ENCODE measurements at places on chromosomes 7 and 10.

GRCh38 chr10:6347391-6347951 lies 144.7 kb downstream of the PFKFB3 start:
- peak; percentile 68 for DNase-seq

GRCh38 chr10:67262675-67263074 lies 336.8 kb downstream of the LRRTM3 start:
- DNase-seq = no peak

GRCh38 chr10:50896721-50897120 lies 11.3 kb upstream of the A1CF start:
- DNase-seq = no peak

DNA sequence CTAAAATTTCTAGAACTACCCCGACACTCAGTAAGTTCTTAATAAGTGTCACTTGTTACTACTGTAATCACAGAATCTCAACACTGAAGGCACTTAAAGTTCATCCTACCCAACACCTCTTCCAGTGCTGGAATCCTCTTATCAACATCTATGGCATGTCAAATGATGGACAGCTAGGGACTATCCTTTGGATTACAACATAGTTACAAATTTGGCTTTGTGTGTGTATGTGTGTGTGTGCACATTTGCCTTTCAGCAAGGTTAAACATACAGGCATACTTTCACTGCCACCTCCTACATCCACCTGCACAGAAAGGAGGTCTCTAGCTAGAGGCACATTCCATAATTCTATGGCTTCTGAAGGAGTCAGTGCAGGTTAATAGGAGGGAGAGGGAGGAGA lies 25.8 kb downstream of the PTTG1IP2 start:
- no peak for DNase-seq

GRCh38 chr10:49734676-49735075 lies 27.4 kb downstream of the OGDHL start:
- DNase-seq = no peak

- peak; percentile 25 for DNase-seq
Measured at GRCh38 chr10:58967551-58968388, 208.7 kb upstream of the PHYHIPL start.

- DNase-seq = peak; percentile 51
Measured at GRCh38 chr10:63520500-63521415, at the start of gene REEP3. Gene REEP3 (plus strand): TSS chr10:63521401. CDS start chr10:63521546, 145 bp downstream.

DNA sequence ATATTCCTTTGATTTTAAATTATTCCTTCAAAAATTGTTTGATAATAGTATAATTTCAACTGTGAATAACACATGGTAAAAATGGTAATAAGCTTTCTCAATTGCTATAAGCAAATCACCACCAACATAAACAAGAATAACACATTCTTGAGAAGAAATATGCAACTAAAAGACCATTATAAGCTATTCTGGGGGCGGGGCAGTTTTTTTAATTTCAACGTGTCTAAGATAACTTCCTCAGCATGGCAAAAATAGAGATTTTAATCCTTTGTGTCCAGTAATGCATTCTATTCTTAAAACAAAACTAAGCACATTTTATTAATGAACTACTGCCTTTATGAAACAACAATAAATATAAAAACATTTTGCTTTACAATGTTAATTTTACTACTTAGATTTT lies 1.5 kb downstream of the DNAJC12 start:
- no peak for DNase-seq

DNA sequence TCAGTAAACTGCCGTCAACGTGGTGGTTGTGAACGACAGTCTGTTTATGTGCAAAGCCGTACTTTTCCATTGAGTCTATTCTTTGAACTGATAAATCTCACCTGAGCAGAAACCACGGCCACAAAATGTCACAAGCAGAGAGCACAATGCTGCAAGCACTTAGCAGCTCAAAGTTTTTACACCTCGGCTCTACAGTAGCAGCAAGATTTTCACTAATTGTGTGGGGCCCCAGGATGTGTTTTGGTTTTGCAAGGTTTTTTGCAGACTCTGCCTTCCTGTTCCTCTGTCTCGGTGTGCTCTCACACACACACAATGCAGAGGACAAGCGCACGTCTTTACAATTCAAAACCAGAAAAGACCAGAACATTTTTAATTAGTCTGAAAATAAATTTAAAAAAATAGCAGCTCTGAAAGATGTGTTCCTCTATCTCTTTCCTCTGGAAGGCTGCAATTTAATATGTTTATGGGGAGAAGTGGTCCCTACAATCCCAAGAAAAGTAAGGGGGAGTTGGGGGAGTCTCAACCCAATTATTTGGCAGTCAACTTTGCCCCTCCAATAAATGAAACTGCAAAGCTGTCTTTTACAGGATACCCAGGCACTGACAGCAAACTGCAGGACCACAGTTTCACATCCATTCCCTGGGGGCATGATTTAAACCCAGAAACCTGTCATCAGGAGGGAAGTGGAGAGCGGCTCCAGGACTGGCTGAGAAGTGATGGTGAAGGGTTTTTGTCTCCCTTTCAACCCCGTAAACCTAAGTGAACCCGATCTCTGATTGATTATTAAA lies 73.8 kb upstream of the SFMBT2 start:
- DNase-seq = no peak

- no peak for DNase-seq
Measured at GRCh38 chr10:11527068-11527467, 84.4 kb downstream of the USP6NL start.

All from testis (tissue), 5 donors.